Thoracic aorta (tissue), 2 donors: ENCODE measurements at places on chromosomes 3 and 15. TPM values are rescaled to one million over a fixed set of nuclear protein-coding genes. Genes with fewer than 3 reads are reported as not detected.

DNA sequence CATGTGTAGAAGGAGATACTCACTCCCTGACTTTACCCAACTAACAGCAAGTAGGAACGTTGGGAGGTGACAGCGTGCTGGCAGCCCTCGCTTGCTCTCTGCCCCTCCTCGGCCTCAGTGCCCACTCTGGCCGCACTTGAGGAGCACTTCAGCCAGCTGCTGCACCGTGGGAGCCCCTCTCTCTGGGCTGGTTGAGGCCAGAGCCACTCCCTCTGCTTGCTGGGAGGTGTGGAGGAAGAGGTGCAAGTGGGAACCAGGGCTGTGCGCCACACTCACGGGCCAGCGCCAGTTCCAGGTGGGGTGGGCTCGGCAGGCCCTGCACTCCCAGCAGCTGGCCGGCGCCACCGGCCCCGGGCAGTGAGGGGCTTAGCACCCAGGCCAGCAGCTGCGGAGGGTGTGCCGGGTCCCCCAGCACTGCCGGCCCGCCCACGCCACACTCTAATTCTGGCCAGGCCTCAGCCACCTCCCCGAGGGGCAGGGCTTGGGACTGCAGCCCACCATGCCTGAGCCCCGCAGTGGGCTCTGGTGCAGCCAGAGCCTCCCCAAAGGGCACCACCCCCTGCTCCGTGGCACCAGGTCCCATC is 68.4 kb upstream of the FRMD4B start:
- no peak overlapping the region for H3K27ac ChIP-seq
- no peak overlapping the region for H3K4me3 ChIP-seq
- H3K27me3 ChIP-seq = no peaks in the 10 kb centered on the region
- no peaks in the 10 kb centered on the region for H3K36me3 ChIP-seq

- H3K36me3 ChIP-seq = no peaks in the 10 kb centered on the region
- no peak overlapping the region for H3K4me3 ChIP-seq
- no peaks in the 10 kb centered on the region for H3K27me3 ChIP-seq
Observed at GRCh38 chr3:192550356-192550755, 177.0 kb downstream of the FGF12 start.

The CHCHD4 gene
- 7.5 TPM for total RNA-seq

The GXYLT2 gene
- total RNA-seq = 35.1 TPM

- no peaks in the 10 kb centered on the region for H3K36me3 ChIP-seq
- no peak overlapping the region for H3K4me3 ChIP-seq
Observed at GRCh38 chr15:50190723-50191122, 8.7 kb downstream of the SLC27A2 start.

The CCR1 gene
- total RNA-seq = 27.7 TPM

The CPNE9 gene
- not detected for total RNA-seq

DNA sequence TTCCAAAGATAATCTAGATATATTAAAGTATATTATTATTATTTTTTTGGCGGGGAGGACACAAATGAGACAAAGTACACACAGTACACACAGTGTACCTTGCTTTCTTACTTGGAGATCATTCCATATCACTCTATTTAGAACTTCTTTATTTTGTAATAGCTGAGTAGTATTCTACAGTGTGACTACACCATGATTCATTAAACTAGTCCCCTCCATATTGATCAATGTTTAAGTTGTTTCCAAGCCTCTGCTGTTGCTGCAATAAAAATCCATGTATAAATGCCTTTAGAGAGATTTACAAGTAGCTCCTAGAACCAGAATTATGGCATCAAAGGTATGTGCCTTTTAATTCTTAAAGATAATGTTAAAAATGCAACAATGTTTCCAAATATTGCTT is 38.8 kb downstream of the PYGO1 start:
- H3K4me3 ChIP-seq = no peak overlapping the region
- no peak for DNase-seq
- H3K27ac ChIP-seq = no peak overlapping the region

The B4GALT4 gene
- 17.1 TPM for total RNA-seq

DNA sequence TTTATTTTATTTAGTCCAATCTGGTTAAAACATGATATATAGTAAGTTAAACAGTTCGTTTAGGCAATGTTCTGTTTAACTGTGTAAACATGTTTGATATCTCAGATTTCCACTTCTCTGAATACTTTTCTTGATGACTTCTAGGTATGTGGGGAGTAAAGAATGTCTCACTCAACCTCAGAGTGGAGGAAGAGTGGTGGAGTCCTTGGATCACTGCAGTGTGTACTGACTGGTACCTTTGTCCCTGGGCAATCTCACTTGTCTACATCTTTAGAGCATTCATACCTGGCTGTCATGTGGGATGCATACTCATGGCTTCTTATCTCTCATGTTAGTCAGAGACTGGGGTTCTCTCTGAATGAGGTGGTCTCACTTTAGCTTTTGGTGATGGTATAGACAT is 15.6 kb downstream of the GADL1 start:
- no peak overlapping the region for H3K27ac ChIP-seq
- no peaks in the 10 kb centered on the region for H3K4me1 ChIP-seq
- no peak overlapping the region for H3K4me3 ChIP-seq
- DNase-seq = no peak
- no peaks in the 10 kb centered on the region for H3K27me3 ChIP-seq
- no peaks in the 10 kb centered on the region for H3K36me3 ChIP-seq

GRCh38 chr15:89964232-89964954 is 36.7 kb upstream of the ZNF710 start:
- H3K27me3 ChIP-seq = no peaks in the 10 kb centered on the region
- H3K4me1 ChIP-seq = no peaks in the 10 kb centered on the region
- H3K4me3 ChIP-seq = no peak overlapping the region
- H3K27ac ChIP-seq = no peak overlapping the region
- no peaks in the 10 kb centered on the region for H3K36me3 ChIP-seq

DNA sequence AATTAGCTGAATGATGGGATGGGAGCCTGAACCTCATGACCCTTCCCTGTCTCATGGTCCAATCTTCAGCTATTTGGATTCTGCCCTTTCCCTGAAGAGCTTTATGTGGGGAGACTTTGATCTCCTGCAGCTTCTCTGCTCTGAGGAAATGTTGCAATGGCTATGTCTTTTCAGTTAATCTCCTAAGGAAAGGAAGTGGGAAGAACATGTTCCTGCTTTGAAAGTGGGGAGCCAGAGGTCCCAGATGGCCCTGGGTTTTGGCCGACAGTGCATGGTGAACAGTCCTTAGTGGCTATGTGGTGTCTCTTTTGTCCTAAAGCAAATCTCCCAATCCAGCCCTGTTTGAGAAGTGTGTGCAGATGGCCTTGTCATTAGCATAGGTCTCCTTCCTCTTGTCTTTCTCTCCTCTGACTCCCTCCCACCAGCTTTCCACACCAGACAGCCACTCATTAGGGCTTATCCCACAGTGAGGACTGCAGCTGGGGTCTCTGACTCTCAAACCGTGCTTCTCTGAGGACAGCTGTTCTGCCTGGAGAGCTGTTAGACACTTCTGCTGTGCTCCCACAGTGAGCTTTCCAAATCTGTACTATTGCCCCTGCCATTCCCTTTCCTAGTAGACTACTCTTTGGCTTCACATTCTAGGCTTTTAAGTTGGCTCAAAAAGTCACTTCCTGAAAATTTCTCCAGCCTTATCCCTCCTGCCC is 365.8 kb upstream of the UMPS start:
- no peaks in the 10 kb centered on the region for H3K27me3 ChIP-seq
- H3K4me1 ChIP-seq = peaks cover 33% of the 10 kb centered on the region
- no peaks in the 10 kb centered on the region for H3K36me3 ChIP-seq
- peak overlapping the region; percentile 29 for H3K27ac ChIP-seq
